Renal cortical epithelial cell (primary cell): ENCODE measurements at places on chromosomes 3 and 15. TPM values are rescaled to one million over a fixed set of nuclear protein-coding genes. Genes with fewer than 3 reads are reported as not detected.

FAM107A gene
- 0.60 and 0.87 TPM in 2 replicates for total RNA-seq

CDAN1 gene
- 4.2 and 13.0 TPM in 2 replicates for total RNA-seq

PRICKLE2 gene
- total RNA-seq, result 27.1 and 56.1 TPM in 2 replicates

A4GNT gene
- total RNA-seq, result not detected in 2 replicates

C3orf70 gene
- under 0.01 and 0.17 TPM in 2 replicates for total RNA-seq

ROBO2 gene
- total RNA-seq, result 1.1 and 1.2 TPM in 2 replicates

CEMIP gene
- 0.20 and 0.52 TPM in 2 replicates for total RNA-seq

TMC3 gene
- not detected in 2 replicates for total RNA-seq

GABRG3 gene
- total RNA-seq, result not detected in 2 replicates

LRRC49 gene
- 11.1 and 22.0 TPM in 2 replicates for total RNA-seq

AGBL1 gene
- total RNA-seq, result not detected in 2 replicates

TTLL3 gene
- total RNA-seq, result 10.4 and 33.6 TPM in 2 replicates

FANCI gene
- total RNA-seq, result 7.4 and 32.1 TPM in 2 replicates

MASP1 gene
- total RNA-seq, result 0.52 and 3.5 TPM in 2 replicates

NR2E3 gene
- 0.45 TPM in 1 of 2 replicates, not detected in the other for total RNA-seq

IGF1R gene
- 26.9 and 272 TPM in 2 replicates for total RNA-seq

ARL6 gene
- 5.2 and 15.2 TPM in 2 replicates for total RNA-seq

TMIE gene
- total RNA-seq, result 0.25 and 0.35 TPM in 2 replicates

MYZAP gene
- total RNA-seq, result 0.20 and 1.7 TPM in 2 replicates

MYO5A gene
- total RNA-seq, result 37.0 and 71.3 TPM in 2 replicates

CCR4 gene
- not detected in 2 replicates for total RNA-seq

EAF2 gene
- 3.0 and 4.0 TPM in 2 replicates for total RNA-seq

TGM5 gene
- total RNA-seq, result 0.25 and 0.35 TPM in 2 replicates

SLC12A1 gene
- 0.17 and 14.1 TPM in 2 replicates for total RNA-seq

CCR8 gene
- total RNA-seq, result 1.0 TPM in 1 of 2 replicates, not detected in the other

MFN1 gene
- total RNA-seq, result 65.7 and 70.5 TPM in 2 replicates

CYP1A2 gene
- total RNA-seq, result not detected in 2 replicates

GP5 gene
- under 0.01 and 0.10 TPM in 2 replicates for total RNA-seq

HESX1 gene
- 0.55 TPM in 1 of 2 replicates, not detected in the other for total RNA-seq

RARB gene
- total RNA-seq, result 4.3 and 4.9 TPM in 2 replicates

NPAP1 gene
- under 0.01 TPM in 1 of 2 replicates, not detected in the other for total RNA-seq

STRC gene
- total RNA-seq, result 0.05 TPM in 1 of 2 replicates, not detected in the other
